ENCODE measurements at places on chromosomes 2 and 18.
A peak's percentile ranks its signal among the peaks of the same experiment; 100 is the strongest.

DNA sequence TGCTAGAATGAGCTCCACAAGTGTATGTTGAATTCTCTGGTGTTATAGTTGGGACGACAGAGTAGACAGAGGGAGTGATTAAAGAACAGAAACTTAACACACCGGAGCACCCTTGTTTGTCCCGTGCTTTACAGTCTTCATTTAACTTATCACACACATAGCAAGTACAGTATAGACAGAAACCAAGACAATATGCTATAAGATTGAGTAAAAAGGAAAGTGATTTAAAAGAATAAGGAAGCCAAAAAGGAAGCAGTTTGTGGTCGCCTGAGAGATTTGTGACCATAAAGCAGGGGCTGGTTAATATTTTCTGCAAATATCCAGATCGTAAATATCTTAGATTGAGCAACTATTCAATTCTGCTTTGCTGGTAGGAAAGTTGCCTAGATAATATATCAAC, 1128.4 kb downstream of the TSN start:
- DNase-seq: no peak

GRCh38 chr2:217940261-217941220, 62.3 kb downstream of the TNS1 start:
- no peak for DNase-seq

- no peak for DNase-seq
Observed at GRCh38 chr2:112765251-112765650, 842 bp upstream of the CKAP2L start.

GRCh38 chr2:239371726-239372686, 28.8 kb downstream of the HDAC4 start:
- DNase-seq: no peak

DNA sequence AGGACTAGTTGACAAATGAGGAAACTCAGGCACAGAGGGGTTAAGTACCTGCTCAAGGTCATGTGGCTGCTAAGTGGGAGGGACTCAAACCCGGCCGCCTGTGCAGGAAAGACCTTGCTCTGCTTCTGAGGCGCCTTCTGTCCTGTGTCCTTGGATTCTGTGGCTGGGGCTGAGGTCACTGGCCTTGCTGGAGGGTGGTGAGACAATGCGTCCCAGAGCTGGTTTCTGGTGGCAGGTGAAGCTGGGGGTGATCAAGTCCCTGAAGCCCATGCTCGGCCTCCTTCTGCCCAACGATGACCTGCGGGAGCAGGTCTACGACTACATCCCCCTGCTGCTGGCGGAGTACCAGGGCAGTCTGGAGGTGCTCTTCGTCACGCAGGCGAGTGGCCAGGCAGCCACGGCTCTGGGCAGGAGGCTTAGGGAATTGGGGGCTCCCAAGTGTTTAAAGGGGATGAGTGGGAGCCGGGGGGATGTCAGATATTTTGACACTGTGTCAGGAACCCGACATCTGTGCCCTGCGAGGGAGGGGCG, 16.1 kb downstream of the MROH2A start:
- DNase-seq: no peak

DNA sequence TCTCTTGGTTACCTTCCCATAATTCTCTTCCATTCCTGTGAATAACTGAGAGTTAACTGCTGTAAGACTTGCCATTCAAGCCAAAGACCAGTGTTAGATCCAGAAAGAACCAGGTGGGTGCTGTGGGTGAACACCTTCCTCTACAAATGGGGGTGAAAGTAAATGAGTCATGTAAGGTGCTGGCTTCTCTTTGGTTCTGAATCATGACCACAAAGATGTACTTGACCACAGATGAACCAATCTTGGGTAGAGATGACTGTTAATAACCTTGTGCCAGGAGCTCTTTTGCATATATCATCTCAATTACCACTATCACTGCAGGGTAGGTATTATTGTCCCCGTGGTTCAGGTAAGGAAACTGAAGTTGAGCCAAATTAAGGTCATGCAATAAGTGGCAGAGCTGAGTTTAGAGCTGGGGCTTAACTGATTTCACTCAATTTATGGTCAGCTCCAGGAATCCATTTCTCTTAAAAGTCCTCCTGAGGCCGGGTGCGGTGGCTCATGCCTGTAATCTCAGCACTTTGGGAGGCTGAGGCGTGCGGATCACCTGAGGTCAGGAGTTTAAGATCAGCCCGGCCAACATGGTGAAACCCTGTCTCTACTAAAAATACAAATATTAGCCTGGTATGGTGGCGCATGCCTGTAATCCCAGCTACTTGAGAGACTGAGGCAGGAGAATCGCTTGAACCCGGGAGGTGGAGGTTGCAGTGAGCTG, 244.9 kb upstream of the CXCR4 start:
- no peak for DNase-seq

DNA sequence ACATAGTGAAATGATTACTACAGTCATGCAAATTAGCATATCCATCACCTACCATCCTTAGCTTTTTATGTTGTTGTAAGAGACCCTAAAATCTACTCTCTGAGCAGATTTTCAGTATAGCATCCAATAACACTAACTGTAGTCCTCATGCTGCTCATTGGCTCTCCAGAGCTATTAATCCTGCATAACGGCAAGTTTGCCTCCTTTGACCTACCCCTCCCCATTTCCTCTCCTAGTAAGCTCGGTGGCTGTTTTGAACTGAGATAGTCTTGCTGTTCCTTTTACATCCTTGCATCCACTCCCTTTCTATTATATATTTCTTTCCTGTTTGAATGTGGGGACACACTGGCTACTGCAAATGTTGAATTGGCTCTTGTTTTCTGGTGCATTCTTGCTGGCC, 481.5 kb downstream of the TSN start:
- no peak for DNase-seq

DNA sequence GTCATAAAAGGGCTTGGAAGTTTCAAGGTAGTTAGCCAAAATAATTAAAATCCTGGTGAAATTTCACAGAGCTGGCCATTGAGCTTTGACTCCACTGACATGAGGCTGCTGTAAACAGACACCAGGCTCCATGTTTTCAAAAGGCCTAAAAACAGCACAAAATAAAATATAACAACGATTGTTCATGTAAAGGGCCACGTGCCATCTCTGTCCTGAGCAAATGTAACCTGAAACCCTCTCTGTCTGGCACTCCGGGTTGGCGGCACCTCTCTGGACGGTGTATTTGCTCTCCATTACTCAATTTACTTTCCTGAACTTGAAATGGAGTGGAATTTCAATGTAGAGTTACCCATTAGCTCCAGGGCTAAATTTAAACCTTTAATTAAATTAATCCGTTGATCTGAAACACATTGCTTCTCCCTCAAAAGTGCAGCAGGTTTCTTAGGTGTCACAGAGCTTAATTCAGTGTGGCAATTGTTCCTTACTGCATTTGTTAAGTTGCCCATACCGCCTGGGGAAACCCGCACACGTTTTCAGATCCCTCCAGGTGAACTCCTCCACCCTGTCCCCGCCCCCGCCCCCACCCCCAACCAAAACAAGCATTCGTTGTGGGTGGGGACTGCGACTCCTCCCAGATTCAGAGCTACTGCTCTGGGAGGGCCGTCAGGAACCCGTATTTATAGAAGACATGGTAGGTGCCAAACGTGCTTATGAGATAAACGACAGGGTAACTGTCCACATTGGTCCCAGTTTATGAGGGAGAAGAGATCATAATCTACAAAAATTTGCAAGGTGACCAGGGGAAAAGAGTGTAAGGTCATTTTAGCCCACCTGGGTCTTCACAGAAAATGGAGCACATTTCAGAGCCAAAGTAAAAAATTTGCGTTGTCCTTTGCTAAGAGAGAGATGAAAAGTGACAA, 1.2 kb upstream of the CABLES1 start:
- peak; percentile 70 for DNase-seq

DNA sequence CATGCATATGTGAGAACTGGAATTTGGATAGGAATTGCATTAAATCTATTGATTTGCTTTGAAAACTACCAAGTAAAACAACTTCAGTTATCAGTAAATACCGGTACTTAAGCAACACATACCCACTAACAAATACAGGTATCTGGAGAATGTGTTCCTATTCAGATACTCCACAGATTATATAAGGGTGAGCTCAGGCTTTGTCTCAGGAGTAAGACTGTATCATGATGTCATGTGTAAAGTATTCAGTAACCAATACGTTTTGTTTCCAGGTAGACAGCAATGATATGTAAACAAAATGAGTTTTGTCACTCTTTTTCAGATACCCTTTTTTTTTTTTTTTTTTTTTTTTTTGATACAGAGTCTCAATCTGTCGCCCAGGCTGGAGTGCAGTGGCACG, 74.8 kb downstream of the DSC3 start:
- DNase-seq: no peak

GRCh38 chr2:186724736-186725135, 30.9 kb downstream of the FAM171B start:
- DNase-seq: no peak
